ENCODE measurements at places on chromosomes 1 and 21.

DNA sequence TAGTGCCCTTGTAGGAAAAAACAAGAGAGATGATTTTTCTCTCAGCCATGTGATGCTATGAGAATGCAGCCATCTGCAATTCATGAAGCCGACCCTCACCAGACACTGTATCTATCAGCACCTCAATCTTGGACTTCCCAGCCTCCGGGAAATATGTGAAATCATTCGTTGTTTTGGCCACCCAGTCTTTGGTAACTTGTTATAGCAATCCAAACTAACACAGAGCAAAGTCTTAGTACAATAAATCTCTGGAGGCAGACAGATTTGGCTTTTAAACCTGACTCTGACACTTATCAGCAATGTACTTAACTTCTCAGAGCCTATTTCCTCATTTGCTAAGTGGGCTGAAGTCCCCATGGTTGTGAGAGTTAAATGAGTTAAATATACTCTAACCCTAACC lies 5.1 kb upstream of the MED18 start:
- no peak for DNase-seq

DNA sequence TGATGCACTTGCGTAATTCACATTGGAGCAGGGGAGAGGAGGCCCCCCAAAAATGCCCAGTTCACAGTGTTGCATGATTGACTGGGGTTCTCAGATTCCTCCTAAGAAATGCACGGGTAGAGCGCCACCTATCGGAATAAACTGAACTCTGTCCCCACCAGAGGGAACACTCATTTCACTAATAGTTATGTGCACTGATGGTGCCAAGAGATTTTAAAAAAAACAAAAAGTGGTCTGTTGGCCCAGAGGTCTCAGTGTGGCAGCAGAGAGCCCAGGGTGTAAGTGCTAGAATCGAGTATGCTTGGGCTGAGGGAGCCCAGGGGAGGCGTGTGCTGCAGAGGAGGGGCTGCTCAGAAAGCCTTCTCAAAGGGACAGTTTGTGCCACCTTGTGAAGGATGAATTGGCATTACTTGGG lies 6.9 kb downstream of the PINK1 start:
- DNase-seq = peak; percentile 30

GRCh38 chr1:162196387-162196786 lies 126.9 kb downstream of the NOS1AP start:
- no peak for DNase-seq

- DNase-seq = no peak
Observed at GRCh38 chr1:3351449-3352298, 102.8 kb upstream of the ARHGEF16 start.

DNA sequence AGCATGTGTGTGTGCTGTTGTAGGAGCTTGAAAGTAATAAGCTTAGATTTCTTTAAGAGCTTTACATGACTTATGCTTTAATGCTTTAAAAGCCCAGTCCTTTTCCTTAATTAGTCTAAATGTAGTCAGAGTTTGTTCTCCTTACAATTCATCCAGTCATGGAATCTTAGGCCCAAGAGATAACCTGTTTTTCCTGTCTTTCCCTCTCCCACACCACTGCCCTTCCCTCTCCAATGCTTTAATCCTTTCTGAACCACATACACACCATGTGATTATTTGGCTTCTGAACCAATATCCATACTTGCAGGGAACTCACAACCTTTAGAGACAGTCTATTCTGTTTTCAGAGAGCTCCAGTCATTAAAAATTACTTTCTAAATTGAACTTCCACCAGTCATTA lies 37.6 kb downstream of the ALG6 start:
- no peak for DNase-seq

DNA sequence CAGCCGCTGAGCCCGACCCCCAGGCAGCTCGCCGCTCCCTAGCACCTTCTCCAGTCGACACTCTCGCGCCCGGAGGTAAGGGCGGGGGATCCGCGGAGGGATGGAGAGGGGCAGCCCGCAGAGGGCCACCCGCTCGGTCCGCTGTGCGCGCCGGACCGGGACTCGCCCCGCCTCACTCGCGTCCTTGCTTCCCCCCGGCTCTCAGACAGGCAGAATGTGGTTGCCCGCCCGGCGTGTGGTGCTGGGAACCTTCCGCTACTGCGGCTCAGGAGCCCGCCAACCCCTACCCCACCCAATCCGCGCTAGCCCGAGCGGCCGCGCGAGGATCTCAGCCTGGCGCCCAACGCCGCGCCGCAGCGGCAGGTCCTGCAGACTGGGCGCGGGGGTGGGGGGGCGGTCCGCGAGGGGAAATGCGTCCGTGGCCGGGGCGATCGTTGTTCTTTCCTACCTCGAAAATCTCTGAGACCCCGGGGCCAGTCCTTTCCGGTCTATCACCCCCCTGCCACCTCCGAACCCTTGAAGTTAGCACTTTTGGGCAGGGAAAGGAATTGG lies 404 bp downstream of the LRRC8C start:
- no peak for DNase-seq

DNA sequence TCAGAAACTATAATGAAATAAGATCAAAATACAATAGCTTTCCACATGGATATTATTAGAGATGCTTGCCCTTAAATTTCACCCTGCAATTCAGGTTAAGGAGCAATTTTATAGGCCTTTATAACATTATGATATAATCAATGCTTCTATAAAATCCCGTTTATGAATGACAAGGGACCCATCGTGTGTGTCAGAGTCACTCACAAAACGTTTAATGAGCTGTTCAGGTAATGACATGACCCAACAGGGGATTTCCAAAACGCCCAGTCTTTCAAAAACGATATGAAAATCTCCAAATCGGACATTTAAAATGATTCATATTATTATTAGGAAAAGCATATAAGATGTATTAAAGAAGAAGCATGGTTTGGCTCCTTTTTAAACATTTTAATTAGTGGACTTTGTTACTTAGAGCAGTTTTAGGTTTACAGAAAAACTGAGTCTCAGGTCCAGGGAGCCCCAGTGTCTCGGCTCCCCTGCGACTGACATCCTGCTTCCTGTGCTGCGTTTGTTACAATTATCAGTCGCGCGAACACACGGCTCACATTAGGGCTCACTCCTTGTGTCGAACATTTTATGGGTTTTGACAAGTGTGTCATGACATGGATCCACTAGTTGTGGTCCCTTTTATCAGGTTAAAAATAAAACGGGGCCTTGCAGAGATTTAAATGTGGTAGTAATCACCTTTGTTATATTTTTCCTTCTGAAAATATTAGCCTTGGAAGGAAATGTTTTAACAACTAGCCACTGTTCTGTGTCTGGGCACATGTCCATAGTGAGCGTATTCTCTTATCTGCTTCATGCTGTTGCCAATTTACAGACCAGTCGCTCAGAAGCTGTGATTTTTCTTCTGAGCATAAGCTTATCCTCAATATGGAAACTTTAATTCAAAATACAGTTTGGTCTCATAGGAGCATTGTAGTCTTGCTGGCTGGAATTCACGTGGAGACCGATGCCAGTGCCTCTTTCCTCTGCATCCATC lies 52.0 kb upstream of the POFUT2 start:
- no peak for DNase-seq

- peak; percentile 40 for DNase-seq
Observed at GRCh38 chr1:206803221-206803730, 31.0 kb upstream of the IL10 start.

DNA sequence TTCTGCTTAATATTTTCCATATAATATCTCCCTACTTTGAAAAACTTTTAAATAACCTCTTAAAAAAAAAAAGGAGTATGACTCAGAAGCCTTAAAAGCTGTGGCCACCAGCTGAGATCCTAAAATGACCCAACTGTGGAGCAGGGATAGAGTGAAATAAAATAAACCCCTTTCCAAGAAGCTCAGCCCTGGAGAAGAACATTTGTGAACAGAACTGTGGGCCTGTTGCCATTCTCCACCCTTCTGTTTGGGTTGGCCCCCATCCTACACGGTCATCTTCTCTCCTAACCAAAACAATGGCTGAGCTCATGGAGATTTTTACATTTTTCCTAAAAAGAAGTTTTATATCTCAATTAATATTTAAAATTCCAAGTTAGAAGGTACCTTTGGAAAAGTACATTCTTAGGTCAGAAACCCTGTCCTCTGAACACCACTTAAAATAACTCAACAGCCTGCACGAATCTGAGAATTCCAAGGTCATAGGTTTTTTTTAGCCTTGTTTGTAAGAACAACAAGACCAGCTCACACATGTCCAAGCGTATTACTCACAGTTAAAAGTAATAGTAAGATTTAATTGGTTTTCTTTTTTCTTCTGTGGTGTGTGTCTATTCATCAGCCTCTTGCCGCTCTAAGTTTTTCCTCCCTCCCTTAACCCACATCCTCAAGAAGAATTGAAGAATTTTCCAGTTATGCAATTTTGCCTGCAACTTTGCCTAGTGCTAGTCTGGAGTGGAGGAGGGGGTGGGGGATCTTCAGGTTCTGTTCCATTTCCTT lies 107.7 kb upstream of the ERRFI1 start:
- DNase-seq = no peak

DNA sequence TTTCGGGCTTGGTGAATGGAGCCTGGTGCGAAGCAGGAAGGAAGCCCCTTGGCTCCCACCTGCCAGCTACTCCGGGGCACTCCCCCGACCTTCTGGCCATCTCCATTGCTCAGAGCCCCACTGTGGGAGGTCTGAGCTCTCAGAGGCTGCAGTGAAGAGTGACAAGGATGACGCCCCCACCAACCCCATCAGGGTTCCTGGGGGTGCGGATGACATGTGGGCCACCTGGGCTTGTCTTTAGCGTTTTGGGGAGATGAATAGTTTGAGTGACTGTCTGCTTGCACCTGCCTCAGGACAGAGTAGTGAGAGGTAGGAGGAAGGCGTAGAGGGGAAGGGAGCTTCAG lies 43.2 kb upstream of the LBR start:
- DNase-seq = no peak

DNA sequence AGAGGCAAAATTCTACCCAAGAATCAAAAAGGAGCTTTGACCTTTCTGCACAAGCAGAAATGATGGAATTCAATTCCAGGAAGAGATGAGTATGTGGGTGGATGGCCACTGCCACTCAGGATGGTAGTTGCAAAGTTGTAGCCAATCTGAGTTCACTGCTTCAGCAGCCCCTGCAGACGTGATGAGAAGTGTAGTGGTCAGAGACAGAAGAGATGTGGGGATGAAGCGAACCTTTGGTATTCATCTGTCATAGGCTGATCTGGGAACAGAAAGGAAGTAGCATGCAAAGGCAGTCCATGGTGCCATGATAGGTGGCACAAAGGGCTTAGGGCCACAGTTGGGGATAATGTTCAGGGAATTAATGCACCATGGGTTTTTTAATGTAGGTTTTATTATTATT lies 81.1 kb upstream of the PGBD5 start:
- DNase-seq = no peak

DNA sequence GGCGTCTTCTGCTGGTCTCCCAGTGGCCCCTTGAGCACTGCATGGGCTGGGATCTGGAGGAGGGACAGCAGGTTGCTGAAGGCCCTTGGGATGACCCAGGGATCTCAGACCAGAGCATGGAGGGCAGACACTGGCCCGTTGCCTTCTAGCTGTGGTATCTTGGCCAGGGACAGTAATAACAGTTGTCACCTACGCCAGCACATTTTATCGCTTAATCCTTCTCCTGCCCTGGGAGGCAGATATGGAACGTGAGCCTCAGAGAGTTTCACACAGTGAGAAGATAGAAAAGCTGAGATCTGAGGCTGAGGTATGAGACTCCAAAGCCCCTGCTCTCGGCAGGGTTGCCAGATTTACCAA lies 40.1 kb upstream of the RD3 start:
- no peak for DNase-seq

GRCh38 chr1:9201401-9202239 lies 33.0 kb upstream of the H6PD start:
- no peak for DNase-seq

DNA sequence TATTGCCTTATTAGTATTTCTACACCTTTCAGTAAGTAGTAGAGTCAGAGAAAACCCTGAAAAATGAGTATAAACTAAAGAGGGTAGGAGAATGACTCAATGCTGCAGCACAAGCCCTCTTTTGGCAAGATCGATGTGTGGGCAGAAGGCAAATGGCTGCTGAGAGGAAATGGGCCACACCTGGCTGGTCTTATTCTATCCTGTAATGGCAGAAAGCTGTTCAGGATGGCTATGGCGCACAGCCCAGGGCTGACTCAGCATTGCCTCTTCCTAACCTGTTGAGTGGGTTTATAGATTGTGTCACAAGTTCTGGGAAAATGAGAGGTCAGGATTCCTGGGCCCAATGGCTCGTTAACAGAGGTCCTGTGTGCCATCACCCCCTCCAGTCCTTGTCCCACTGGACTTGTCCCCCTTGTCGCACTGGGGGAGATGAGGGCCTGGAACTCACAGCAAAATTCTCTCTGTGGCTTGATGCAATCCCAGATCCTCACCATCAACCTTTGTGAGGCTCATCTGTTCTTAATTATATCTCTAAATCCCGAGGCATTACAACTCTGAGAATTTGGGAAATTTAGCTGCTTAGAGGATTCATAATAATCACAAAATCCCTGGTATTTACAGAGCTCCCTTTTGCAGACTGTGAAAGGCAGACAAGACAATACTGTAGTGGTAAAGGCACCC lies 13.2 kb downstream of the HMGB4 start:
- DNase-seq = no peak

- no peak for DNase-seq
Observed at GRCh38 chr1:12447849-12448312, 170.1 kb downstream of the DHRS3 start.

- DNase-seq = no peak
Observed at GRCh38 chr1:186670297-186671135, 9.7 kb downstream of the PTGS2 start.

DNA sequence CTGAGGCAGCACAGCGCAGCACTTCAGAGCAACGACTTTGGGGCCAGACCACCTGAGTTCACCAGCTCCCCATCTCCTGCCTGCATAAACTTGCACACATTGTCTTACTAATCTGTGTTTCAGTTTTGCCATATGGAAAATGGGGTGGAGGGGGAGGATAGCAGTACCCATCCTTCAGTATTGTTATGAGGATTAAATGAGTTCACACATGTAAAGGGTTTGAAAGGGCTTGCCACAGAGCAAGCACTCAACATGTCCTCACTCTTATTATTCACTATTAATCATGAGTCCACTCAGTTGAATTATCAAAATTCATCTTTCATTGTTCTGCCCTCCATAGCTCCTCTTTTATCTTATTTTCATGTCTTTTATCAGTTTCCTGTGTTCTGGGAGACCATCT lies 40.1 kb upstream of the BMP8B start:
- DNase-seq = no peak

- no peak for DNase-seq
Observed at GRCh38 chr1:46218443-46218842, 15.3 kb downstream of the LURAP1 start.

DNA sequence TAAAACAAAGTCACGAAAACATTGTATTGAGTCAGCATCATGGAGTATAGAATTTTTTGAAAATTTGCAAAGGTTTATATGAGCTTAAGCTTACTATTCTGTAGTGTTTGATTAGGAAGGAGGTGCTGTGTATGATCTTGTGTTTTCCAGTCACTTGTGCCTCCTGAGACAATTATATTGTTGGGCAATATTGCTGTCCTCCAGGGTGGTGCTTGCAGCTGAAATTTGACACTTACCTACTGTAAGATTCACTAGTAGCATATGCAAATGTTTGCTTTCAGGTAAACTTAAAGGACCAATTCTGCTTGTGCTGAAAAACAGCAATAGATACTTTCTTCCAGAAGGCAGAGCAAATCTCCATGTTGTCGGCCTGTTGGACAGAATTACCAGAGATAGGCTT lies 268.0 kb downstream of the TGFB2 start:
- DNase-seq = no peak

Measured in stimulated activated CD8-positive, alpha-beta memory T cell treated with anti-CD3 and anti-CD28 coated beads, Interleukin-4, amount 100 ng/mL, for 4 hours (primary cell).